RWPE1 (cell line): ENCODE measurements at places on chromosomes 11 and 22.
A peak's percentile ranks its signal among the peaks of the same experiment; 100 is the strongest.

DNA sequence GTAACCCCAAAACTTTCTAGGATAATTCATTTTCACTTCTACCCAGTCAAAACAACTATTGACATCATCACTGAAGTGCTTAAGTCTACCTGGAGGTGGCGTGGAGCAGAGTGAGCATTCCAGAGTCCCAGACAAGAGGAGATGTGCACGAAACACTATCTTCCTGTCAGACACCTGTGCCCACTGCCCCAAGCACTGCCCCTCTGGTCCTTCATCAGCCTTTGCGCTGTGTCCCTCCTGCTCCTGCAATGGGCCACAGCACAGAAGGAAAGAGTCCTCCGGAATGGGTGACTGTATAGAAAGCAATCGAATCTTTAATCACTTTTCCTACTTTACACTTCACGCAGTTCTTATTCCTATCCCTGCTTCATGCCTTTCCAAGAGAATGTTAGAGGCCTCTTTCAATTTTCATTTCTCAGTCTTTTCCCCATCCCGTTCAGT, 512 bp upstream of the GRIA4 start:
- peak; percentile 34 for DNase-seq

GRCh38 chr11:124749912-124750311, 2.1 kb downstream of the VSIG2 start:
- no peak for DNase-seq

- peak; percentile 59 for DNase-seq
These were observed 67.3 kb upstream of the CREB3L1 start for GRCh38 chr11:46210133-46210636.

- peak; percentile 42 for DNase-seq
These were observed 27.1 kb downstream of the TSKU start for GRCh38 chr11:76810151-76810853.

- DNase-seq: no peak
These were observed 90.1 kb downstream of the MPPED1 start for GRCh38 chr22:43501878-43502277.

DNA sequence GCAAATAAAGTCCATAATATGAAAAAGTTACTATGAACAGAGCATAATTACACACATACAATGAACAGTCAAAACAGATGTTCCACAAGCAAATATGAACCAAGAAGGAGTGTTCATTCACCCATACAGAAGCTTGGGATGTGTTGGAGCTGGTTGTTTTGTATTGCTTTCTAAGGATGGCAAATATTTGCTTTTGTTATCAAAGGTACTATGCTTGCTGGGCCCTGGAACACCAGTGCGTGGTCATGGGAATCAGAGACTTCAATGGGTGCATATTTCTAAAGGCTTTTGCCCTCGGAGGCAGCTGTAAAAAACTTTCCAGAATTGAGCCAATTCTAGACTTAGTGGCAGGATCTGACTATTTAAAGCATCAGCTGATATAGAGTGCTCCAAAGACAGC, 85.1 kb downstream of the BARX2 start:
- no peak for DNase-seq

DNA sequence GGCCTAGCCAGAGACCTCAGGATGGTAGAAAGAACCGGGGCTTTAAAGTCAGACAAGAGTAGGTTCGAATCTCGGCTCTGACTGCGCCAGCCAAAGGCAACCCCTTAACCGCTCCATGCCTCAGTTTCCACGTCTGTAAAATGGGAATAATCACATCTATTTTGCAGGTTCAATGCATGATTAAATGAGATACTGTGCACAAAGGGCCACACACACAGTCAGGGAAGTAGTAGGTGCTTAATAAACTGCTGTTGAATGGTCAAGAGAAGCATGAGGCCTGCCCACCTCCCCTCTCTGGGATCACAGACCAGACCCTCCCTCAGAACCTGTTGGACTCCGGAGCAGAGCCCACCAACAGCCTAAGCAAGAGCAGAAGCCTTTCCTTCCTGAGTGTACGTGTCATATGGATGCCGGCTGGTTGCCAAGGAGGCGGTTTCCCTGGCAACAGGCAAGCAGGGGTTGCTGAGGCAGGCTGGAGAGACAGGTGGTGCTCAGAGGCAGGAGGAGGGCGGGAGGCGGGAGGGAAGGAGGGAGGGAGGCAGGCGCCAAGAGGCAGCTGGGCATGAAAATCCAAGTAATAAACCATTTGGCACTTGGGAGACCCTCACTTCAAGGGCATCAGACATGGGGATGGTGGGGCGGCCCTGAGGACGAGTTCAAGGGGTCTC, 43.9 kb downstream of the NFAM1 start:
- DNase-seq: peak; percentile 19
